ENCODE measurements at places on chromosomes 2 and 18. TPM values are rescaled to one million over a fixed set of nuclear protein-coding genes. Genes with fewer than 3 reads are reported as not detected.

DNA sequence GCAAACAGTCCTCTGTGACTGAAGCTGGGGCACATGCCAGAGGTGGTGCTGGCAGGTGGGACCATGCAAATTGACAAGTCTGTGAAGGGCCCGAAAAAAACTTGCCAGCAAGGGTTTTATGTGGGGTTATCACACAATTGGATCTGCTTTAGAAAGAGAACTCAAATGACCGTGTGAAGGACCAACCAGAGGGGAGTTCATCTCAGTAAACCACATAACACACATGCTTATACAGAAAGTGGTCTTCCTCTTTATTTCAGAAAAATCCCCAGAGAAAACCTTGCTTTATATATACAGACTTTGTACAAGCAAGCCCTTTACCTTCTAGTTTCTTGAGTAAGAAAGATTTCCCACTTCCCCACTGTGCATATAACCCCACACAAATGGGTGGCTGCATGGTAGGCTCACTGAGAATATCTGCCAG, 46.7 kb downstream of the KIDINS220 start:
- DNase-seq: no peak

GRCh38 chr2:235468978-235469655, 24.7 kb upstream of the AGAP1 start:
- peak; percentile 54 for DNase-seq

The NPHP1 gene
- 5.1 TPM for polyA plus RNA-seq

The FBLN7 gene
- polyA plus RNA-seq: 8.5 TPM

DNA sequence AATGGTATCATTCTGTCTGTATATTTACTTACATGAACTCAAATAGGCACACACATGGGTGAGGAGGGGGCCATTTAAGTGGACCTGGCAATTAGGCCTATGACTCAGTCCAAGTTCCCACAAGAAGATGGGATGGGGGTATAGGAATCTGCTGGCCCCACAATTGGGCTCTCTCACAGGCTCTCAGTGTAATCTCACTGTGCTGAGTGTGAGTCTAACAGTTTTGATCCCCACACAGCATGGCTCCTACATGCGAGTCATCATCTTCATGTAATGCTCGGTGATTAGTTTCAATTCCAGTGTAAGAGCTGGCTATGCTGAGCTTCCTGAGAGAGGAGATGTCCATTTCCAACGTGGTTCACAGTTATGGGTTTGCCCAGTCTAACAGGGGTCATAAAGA, 114.0 kb downstream of the GATA6 start:
- DNase-seq: no peak

GRCh38 chr2:203565076-203565475, 30.0 kb upstream of the RAPH1 start:
- DNase-seq: no peak

DNA sequence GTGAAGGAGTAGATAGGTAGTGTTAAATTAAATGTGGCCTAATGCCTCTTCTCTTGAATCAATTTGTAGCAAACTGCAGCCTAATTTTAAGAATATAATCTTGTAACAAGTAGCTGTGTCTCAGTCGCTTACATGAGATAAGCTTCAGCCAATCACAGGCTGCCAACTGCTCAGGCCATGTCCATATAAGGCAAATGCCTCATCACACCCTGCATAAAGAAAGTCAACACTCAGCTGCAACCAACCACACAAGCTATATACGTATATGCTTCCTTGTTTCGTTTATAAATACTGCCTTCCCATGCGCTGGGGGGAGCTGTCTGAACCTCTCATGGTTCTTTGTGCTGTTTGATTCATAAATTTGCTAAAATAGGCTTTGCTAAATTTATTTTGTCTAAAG, 476.3 kb downstream of the TRIB2 start:
- no peak for DNase-seq

- no peak for DNase-seq
Measured at GRCh38 chr2:174587579-174587978, 10.0 kb downstream of the WIPF1 start.

The TUBA3E gene
- not detected for polyA plus RNA-seq

DNA sequence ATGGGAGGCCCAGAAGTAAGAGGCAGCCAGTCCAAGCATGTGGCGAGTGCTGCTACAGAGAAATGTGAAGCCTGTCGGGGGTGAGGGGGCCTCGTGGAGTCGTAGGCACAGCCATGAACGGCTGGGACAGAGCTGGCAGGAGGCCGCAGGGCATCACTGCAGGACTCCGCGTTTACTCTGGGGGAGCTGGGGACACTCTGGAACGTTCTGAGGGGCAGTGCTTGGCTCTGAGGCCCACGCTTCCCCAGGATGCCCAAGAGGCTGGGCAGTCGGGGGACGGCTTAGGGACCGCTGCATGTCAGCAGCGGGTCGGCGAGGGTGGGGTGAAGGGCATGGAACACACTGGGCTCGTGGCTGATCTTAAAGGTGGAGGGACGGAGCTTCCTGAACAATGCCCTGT, 6.6 kb downstream of the TMEM18 start:
- no peak for DNase-seq

The MAP2 gene
- 6.2 TPM for polyA plus RNA-seq

DNA sequence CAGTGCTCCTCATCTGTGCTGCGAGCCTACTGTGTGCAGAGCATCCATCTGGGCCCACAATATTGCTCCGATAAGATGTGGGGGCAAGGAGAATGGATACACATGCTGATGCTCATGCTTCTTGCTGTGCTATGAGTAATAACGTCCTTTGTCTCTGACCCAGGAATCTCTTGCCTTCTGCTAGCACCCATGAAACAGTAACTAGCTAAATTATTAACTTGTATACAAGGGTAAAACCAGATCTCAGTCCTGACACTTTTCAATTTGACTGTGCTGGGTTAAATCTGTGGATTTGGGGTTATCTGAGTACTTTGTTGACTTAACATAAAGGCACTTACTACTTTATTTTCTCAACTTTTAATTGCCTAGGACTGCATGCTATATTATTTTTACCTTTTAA, 357.6 kb downstream of the SLC4A3 start:
- DNase-seq: no peak

The MAP4K3 gene
- 36.9 TPM for polyA plus RNA-seq

DNA sequence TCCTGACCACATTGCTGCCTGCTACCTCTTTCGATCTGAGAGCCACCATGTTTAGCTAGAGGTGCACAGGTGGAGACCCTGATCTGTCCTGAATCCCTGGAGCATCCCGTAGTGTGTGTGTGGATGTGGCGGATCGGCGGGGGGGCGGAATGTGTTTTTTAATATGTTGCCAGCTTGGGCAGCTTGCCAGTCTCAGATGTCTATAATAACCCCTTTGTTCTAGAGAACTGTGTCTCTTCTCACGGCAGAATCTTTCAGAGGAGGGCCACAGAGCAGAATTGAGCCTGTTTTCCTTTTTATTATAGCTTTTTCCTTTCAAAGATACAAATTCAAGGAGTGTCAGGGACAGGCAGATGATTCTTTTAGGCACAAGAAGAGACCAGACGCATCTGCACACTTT, 934.1 kb upstream of the KLHL29 start:
- DNase-seq: no peak

The PTPRM gene
- 80.2 TPM for polyA plus RNA-seq

DNA sequence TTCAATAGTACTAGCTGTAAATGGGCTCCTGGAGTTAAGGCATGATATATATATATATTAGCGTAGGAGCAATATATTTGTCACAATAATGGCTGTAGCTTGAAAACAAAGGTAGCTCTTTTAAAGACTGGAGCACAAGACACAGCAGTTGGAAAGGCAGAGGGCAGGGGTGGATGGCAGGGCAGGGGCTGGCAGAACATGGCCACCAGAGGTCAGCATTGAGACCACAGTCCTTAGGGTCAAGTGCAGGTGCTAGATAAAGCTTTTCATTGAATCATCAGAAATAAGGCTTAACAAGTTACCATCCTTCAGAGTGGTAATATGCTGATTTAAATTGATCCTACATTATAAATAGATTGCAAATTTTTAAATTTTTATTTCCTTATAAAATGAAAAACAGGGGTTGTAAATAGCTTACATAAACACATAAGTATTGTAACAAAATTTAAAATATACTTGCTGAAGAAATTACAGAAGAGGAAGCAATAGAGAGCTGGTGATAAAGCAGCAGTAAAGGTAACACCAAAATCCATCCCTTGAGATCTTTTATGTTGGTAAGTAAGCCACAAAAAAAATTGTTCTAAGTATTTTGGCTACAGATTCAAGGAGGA, 161.2 kb upstream of the PIEZO2 start:
- DNase-seq: no peak

The CNGA3 gene
- polyA plus RNA-seq: 0.57 TPM

The LAMA1 gene
- polyA plus RNA-seq: 1.2 TPM

- DNase-seq: no peak
Measured at GRCh38 chr2:75764611-75765010, 53.9 kb upstream of the GCFC2 start.

DNA sequence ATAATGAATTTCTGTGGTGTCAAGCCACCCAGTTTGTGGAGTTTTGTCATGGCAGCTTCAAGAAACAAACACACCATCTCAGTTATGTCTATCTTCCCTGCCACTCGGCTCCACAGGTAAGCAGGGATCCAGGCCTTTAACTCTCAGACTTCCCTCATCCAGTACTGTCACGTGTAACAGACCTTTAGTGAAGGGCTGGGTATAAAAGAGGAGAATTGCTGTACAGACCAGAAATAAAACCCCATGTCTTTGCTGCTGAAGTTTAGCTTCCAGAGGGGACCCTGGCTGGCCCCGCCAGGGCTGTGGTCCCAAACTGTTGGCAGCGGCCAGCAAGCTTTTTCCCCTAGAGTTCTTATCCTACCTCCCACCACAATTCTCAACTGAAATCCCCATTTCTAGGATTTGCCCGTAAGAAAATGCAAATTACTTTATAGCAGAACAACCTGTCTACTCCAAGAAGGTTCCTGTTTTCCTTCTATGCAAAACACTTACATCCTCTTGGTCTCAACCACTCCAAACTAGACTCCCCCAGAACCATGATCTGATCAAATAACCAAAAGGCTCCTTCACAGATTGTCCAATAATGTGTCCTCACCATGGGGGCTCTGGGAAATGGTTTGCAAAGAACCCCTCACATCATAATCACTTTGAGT, 438.0 kb upstream of the ID2 start:
- no peak for DNase-seq

The NAT8 gene
- 0.54 TPM for polyA plus RNA-seq

DNA sequence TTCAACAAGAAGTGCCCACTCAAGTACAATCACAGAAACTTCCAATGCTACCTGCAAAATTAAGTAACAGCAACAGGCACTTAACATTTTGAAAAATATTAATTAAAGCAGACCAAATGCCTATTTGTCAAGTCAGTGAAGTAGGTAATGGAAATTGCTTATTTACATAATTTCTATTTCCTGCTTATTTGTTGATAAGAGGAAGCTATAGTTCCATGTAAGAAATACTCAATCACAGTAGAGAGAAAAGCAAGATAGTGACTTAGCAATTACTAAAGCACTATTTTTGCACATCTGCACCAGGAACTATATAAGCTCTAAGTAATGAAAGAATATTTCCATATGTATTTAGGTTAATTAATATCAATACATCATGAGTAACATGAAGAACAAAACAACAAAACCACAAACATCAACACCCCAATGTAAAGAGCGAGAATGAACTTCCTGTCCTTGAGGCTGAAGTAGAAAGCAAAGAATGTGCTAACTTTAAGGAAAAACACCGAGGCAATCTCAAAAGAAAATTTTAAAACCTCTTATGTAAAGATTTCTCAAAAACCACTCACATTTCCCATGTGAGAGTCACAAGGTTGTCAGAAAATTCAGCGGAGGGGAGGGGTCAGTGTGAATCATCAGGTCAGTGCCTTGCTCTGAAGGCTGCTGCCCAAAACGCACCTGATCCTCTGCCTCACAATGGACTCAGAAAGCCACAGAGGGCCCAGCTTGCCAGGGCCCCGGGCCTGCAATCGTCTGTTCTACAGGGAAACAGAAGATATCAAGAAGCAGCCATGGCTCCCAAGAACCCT, 12.5 kb downstream of the NPC1 start:
- DNase-seq: no peak

DNA sequence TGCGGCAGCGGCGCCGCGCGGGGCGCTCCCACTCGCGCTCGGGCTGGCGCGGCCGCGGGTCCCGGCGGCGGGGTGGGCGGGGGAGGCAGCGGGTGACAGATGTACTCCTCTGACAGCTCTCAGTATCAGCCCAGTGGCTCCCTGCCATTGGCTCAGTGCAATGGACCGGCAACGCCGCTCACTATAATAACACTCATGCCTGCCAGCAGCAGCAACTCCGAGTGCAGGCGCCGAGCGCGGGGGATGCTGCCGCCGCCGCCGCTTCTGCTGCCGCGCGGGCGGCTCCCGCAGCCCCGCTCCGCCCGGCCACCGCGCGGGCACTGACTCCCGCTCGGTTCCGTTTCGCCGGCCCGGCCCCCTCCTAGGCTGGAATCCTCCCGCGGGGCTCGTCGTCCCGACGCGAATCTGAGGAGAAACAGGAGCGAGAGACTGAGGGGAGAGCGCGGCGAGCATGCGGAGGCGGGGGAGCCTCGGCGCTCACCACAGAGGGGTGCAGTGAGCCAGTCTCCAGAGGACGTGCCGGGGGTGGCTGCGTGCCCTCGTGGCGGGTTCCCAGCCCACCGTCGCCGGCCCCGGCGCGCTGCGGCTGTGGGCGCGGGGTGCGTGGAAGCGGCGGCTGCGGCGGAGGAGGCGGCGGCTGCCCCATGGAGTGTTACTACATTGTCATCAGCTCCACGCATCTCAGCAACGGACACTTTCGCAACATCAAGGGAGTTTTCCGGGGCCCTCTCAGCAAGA, at the start of gene ZNF804A:
Gene ZNF804A (plus strand): TSS at position 214 of the 738 bp plus-strand sequence. CDS start 431 bp downstream, at position 645.
- DNase-seq: peak; percentile 28

DNA sequence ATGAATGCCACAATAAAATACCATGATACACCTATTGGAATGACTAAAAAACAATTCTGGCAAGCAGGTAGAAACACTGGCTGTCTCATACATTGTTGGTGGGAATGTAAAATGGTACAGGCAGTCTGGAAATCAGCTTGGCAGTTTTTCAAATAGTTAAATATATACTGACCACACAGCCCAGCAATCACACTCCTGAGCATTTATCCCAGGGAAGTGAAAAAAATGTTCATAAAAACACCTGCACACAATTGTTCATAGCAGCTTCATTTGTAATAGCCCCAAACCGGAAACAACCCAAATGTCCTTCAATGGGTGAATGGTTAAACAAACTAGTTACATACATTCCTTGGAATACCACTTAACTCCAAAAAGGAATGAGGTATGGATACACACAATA, 137.2 kb downstream of the TFCP2L1 start:
- no peak for DNase-seq

The ANKZF1 gene
- polyA plus RNA-seq: 29.5 TPM

GRCh38 chr2:196172951-196173350, 1.6 kb upstream of the STK17B start:
- no peak for DNase-seq

The DSG4 gene
- not detected for polyA plus RNA-seq

- no peak for DNase-seq
Measured at GRCh38 chr2:46200100-46200690, 97.0 kb upstream of the EPAS1 start.

DNA sequence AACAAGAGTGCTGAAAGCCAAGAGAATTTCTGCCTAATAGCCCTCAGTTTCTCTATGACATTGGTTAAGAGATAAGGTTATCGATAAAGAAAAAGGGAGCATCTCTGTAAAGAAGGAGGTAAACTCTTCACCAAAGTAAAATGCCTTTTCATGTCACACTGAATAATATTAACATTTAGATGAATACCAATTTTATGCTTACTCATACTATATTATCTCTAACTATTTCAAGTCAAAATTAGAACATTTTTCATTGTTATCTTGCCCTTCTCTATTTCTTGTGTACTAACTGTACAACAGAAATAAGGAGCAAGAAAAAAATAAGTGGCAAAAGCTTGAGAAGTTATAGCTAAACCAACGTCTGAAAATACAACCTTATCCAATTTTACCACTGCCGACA, 127.5 kb downstream of the EXOC6B start:
- no peak for DNase-seq

Data from hindlimb muscle (tissue), 1 donor.